ENCODE measurements at places on chromosomes 4 and X. TPM values are rescaled to one million over a fixed set of nuclear protein-coding genes. Genes with fewer than 3 reads are reported as not detected.

The SLC25A4 gene
- 72.6 TPM for total RNA-seq

The ZMYM3 gene
- total RNA-seq = 14.5 TPM

The GLUD2 gene
- 2.2 TPM for total RNA-seq

The ARHGEF6 gene
- 37.6 TPM for total RNA-seq

The KANTR gene
- 27.7 TPM for total RNA-seq

The YIPF6 gene
- 39.9 TPM for total RNA-seq

The SSX3 gene
- total RNA-seq = not detected

The OTUD4 gene
- total RNA-seq = 36.9 TPM

The MXRA5 gene
- 13.5 TPM for total RNA-seq

The PSAPL1 gene
- not detected for total RNA-seq

The PITX2 gene
- total RNA-seq = not detected

The CXorf65 gene
- not detected for total RNA-seq

The GPC3 gene
- 13.2 TPM for total RNA-seq

The GLRA3 gene
- not detected for total RNA-seq

The LRRC66 gene
- 0.99 TPM for total RNA-seq

The ADGRG4 gene
- total RNA-seq = 1.5 TPM

The MAGEC2 gene
- total RNA-seq = not detected

The CT55 gene
- total RNA-seq = not detected

The ADRA2C gene
- total RNA-seq = 36.4 TPM

The GPR50 gene
- not detected for total RNA-seq

The PCDH18 gene
- 36.9 TPM for total RNA-seq

The CDX4 gene
- not detected for total RNA-seq

The BEX1 gene
- 1.2 TPM for total RNA-seq

The ASB5 gene
- not detected for total RNA-seq

Measured in aorta (tissue), 5 donors.